ENCODE measurements at places on chromosomes 7 and 10.

DNA sequence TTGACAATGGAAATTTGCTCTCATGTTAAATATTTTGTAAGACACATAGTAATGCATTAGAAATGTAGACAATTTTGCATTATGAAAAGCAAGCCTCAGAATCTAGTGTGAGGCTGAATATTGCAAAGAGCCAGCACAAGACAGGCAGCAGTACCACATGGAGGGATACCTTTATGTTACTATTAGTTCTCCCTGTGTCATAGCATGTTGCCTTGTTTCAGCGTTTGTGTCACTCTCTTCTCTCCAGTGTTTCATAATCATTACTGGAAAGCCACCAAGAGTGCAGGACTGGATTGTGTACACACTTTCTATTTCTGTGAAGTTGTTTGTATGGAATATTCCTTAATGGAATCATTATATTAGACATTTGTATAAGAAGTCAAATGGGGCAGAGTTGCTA lies 8.5 kb downstream of the AHR start:
- no peak for DNase-seq

- DNase-seq = no peak
These were observed 33.1 kb downstream of the PDSS1 start for GRCh38 chr10:26730552-26730951.

DNA sequence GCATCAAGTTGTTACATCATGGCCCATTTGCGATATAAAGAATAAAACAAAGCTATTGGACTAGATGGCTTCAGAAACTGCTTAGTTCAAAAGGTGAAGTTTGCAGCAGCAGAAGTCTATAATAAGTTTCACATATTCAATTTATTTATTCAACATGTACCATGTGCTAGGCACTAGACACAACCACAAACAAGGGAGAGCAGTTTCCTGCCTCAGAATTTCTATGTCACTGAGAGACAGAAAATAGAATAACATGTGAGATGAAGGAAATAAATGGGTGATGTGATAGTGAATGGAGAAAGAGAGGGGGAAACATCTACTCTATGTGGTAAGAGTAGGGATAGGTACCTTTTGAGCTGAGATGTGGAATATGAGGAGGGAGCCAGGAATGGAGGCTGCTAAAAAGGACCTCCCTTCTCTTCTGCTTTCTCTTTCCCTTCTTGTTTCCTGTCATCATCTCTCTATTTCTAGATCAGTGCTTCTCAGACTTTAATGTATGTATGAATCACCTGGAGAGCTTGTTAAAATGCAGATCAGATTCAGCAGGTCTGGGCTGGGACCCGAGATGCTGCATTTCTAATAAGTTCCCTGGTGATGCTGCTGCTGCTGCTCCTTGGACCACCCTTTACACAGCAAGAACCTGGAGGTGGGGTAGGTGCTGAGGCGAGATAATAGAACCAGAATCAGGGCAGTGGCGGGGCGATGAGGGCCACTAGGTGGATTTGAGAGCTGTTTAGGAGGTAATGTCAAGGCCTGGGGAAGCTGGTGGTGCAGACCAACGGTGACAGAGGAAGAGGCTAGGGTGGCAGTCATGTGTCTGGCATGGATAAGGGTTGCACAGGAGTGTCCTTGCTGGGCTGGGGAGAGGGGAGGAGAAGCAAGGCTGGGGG lies 13.7 kb upstream of the INMT start:
- DNase-seq = no peak

- no peak for DNase-seq
These were observed 94.7 kb upstream of the PPP2R2D start for GRCh38 chr10:131806146-131806545.

DNA sequence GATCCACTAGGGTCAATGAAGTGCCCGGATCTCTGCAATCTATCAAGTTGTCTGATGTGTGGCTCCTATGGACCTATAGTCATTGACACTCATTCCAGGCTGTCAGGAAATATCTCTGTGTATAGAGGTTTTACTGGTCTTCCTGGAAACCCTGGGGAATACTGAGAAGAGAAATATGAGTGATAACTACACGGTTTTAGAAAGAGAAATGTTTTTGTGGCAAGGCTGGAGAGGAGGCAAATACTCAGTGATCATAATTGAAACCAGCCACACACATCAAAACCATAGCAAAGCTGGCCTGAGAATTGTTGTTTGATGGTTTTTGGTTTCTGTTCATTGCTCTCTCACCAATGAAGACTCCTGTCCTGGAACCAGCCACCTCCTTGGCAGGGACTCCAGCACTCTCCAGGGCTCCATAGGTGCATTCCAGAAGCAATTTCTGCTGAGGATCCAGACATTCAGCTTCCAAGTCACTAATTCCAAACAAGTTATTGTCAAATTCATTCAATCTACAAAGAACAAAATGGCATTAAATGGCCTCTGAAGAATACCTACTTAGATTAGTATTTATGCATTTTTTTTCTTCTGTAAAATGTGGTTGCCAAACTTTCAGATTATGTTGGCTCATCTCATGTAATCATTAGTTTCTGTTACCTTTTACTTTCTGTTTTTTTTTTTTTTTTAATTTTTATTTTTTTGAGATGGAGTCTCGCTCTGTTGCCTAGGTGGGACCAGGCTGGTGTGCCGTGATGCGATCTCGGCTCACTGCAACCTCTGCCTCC lies 108.6 kb upstream of the ABI1 start:
- no peak for DNase-seq

DNA sequence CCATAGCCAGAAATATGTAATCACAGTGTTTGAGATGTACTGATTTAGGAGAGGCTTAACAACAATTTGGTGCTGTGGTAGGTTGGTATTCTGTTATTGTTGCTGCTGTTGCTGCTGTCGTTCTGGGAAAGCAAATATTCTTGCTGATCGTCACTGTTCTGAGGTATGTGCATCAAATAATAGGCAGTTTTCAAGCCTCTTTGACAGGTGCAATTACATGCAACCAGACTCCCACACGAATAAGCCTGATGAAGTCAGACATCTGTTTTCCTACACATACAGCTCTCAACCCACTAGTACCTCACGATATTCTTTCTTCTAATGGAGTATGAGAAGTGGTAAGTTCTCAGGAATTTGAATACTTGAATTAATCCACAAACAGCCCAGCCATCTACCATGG lies 46.7 kb upstream of the NRG3 start:
- DNase-seq = no peak

- no peak for DNase-seq
These were observed at the start of gene ECHDC3 for GRCh38 chr10:11742009-11742778. ECHDC3 (plus strand) TSS chr10:11742382; CDS start chr10:11742577, 195 bp downstream.

DNA sequence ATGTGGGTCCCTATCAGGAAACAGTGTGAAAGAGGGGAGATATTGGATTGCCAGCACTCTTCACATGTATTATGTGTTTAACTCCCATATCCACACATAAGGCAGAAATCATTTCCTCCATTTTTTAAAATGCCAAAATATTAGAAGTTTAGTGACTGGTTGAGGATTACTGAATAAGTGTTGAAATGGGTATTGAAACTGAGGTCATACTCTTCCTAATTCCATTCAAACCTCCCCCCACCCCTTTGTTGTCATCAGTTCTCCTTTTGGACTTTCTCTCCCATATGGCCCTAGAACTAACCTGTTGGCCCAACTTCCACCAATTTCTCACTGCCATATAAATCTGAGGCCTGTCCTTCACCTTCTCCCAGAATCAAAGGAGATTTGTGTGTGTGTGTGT lies 81.6 kb downstream of the EVX1 start:
- no peak for DNase-seq

GRCh38 chr7:116802144-116802745 lies 60.1 kb upstream of the CAPZA2 start:
- no peak for DNase-seq

- DNase-seq = no peak
These were observed 32.1 kb upstream of the ZNF735 start for GRCh38 chr7:64174941-64175340.

GRCh38 chr10:51699145-51699474 lies 285 bp downstream of the CSTF2T start:
- no peak for DNase-seq

- DNase-seq = no peak
These were observed 21.8 kb upstream of the NPS start for GRCh38 chr10:127527320-127527719.

GRCh38 chr10:1230138-1230537 lies 174.0 kb downstream of the WDR37 start:
- DNase-seq = no peak

DNA sequence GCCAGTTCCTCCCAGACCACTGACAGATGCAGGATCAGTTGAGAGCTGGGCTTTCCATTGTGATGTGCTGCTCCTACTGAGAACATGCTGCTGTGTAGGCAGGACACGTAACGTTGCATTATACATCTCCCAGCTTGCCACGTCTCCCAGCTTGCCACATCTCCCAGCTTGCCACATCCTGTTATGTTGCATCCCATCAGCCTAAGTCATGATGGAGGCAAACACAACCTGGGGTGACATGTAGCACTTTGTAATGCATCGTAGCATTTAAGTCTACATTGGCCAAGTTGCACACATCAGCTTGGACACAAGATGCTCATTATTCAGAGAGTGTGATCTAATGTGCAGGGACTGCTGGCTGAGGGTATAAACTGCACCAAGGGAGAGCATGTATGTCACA lies 73.3 kb upstream of the CHCHD3 start:
- no peak for DNase-seq

DNA sequence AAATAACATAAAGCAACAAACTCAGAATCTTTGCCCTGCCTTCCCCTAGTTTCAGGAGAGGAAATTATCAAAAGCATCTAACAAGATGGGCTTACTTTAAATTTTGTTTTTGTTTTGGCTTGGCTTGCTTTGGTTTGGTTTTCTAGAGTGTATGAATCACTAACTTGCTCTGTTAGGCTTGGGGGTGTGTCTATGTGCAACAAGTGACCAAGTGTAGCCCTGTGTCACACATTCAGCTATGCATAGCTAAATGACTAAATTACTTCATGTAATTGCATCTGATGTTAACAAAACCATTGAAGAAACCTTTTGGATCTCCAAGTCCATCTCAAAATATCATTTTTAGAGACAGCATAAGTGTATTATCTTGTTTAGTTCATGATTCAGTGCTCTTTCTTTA lies 251.0 kb downstream of the TFEC start:
- DNase-seq = no peak

GRCh38 chr10:34299105-34299611 lies 515.9 kb downstream of the PARD3 start:
- DNase-seq = no peak

GRCh38 chr7:490461-491291 lies 29.0 kb downstream of the PDGFA start:
- DNase-seq = no peak

GRCh38 chr7:12508554-12508953 lies 62.0 kb upstream of the SCIN start:
- DNase-seq = no peak

DNA sequence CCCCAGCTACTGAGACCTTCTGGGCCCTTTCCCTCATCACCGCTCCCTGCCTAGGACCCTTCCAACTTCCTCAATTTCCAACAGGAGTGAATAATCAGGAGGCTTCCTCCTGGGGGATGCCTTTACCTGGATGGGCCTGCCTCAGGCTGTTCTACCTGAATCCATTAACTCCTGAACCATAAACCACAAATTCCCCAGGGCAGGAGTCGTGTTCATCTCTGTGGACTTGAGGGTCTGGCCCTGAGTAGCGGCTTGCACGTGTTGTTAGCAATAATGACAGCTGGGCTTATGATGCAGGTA lies 105.1 kb upstream of the GPR26 start:
- DNase-seq = no peak

DNA sequence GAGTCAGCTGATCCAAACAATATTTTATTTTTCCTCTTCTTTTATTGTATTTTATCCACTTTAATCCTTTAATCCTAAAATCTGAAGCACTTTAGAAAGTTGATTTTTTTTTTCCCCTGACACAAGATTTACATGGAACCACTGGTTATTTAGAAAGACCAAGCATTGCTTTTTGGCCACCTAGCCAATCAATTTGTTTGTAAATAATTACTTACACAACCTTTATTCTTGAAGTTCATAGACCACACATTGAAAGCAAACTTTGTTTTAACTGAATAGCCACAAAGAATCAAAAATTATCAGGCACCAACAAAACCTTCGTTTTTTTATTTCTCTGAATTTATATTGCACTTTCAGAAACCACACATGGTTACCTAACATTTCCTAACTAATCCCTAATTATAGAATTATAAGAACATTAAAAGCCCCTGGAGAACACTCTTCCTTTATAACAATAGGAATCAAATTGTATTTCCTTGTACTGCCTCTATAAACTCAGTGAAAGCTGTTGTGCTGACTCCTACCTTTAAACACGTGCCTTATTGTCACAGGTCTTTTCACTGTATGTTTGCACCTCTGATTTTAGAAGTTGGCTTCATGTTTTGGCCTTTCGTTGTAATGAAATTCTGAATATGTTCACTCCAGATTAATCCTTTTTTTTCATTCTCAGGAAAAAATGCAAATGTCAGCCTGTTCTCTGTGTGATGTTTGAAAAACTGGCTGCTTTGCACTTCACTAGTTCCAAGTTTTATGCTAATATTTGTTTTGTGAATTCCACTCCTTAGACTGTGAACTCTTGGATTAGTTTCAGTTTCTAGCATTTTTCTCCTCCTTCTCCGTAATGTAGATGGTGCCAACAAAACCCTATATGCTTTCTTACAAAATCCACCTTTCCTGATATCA lies 1511.9 kb downstream of the REEP3 start:
- no peak for DNase-seq

DNA sequence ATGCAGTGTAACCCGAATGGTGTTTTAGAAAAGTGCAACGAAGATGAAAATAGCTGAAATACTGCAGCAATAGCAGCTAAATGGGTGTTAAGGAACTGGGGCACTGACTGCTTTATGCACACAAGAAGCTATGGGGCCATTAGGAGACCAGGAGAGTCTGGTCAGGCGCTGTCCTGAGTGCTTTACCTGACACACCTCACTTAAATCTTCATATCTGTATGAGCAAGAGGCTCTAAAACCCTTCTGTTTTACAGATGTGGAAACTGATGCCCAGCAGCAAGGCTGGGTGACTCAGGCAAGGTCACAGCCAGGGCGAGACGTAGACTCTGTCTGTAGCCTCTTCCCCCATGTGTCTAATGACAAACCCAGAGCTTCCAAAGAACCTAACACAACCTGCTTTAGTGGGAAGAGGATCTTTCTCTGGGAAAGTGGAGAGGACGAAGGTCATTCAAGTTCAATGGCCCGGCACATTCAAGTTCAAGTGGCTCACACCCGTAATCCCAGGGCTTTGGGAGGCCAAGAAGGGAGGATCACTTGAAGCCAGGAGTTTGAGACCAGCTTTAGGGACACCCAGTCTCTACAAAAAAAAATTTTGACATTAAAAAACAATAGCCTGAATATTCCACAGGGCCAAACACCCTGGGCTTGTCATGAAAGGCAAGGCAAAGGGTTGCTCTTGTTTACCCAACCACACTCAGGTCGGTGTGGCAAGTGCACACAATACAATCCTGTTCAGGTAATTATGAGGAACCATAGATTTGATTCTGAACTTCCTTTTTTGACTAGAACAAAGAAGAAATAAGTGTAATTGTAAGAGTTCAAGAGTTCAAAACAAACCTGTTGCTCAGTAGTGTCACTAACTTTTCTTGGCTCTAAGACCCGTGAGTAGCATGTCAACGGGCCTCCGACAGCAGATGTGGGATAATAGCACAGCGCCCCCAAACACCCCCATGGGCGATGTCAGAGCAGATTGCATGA lies 53.7 kb upstream of the KLF6 start:
- DNase-seq = no peak

GRCh38 chr10:59971915-59972314 lies 65.6 kb upstream of the CCDC6 start:
- DNase-seq = no peak

GRCh38 chr10:1968257-1969033 lies 231.1 kb upstream of the ADARB2 start:
- no peak for DNase-seq

- peak; percentile 50 for DNase-seq
These were observed at the start of gene ZNF736 for GRCh38 chr7:64313740-64314491. ZNF736 (plus strand) TSS chr7:64313961; CDS start chr7:64314151, 190 bp downstream.
